RCC 7860 (cell line): ENCODE measurements at places on chromosomes 5 and 9.

- no peak for DNase-seq
Measured at GRCh38 chr5:75044406-75044805, 8.0 kb downstream of the GCNT4 start.

GRCh38 chr5:29367176-29367833 is 1826.2 kb upstream of the CDH6 start:
- no peak for DNase-seq

GRCh38 chr9:136665704-136666371 is 3.1 kb downstream of the EGFL7 start:
- no peak for DNase-seq

DNA sequence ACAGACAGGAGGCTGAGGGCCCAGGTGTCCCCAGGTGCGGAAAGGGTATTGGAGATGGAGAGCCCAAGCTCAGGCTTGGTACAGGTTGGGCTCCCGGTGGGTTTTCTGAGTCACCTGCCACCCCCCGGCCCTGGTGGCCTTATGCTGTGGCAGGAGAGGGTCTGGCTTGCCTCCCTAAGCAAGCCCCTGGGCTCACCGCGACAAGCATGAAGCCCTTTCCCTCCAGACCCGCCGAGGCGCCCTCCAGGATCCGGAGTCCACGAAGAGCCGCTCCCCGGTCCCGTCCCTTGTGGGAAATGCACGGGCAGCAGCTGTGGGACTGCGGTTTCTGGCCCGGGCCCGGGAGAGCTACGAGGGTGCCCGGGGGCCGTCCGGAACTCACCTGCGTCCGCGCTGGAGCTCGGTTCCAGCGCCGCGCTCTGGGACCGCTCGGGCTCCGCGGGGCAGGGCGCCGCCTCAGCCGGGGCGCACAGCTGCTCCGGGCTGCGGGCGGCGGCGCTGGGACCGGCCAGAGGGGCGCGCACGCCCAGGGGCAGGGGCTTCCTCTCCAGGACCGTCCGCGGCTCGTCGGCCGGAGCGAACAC is 757 bp downstream of the SAPCD2 start:
- DNase-seq = no peak

DNA sequence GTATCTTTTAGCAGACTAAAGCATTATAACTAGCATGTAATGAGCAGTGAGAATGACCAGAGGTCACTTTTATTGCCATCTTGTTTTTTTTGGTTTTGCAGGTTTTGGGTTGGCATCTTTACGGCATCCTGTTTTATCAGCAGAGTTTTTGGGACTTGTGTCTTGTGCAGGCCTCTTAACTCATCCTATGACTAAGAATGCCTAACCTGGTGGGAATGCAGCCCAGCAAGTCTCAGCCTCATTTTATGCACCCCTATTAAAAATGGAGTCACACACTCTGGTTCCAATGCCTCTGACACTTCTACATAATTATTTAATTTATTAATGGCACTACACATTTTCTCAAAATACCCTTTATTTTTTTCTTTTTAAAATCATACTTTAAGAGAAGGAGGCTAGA is 726.5 kb upstream of the RIOK2 start:
- DNase-seq = no peak

DNA sequence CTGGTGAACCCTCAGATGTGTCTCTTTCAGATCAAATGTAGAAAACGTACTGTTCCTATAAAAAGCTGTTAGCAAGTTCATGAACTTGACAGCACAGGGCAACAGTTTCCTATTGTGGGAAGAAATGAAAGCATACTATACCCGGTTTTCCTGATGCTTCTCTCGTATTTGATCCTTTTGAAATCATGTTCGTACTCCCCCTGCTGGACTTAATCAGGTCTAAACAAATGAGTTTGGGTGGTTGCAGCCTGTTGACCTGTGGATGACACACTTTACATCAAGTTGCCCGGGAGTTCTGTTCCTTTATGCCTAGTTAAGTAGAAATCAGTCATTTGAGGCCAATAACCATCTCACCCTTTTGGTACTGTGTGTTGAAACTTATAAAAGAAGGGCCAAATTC is 1992.3 kb downstream of the MAT2B start:
- peak; percentile 24 for DNase-seq

GRCh38 chr5:40866844-40867243 is 25.7 kb downstream of the CARD6 start:
- no peak for DNase-seq

DNA sequence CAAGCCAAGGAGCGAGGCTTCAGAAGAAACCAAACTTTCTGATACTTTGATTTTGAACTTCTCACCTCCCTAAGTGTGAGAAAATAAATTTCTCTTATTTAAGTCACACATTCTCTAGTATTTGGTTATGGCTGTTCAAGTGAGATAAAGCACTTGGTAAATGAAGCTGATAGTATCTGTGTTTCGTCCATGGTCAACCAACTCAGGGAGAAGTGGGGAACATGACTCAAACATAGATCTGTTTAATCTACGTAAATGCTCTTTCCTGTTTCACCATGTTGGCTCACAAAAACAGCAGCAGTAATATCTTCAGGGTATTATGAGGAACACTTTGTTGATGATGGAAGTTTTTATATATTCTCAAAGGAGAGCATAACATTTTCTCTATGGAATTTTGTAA is 2167.2 kb upstream of the C9orf72 start:
- no peak for DNase-seq

DNA sequence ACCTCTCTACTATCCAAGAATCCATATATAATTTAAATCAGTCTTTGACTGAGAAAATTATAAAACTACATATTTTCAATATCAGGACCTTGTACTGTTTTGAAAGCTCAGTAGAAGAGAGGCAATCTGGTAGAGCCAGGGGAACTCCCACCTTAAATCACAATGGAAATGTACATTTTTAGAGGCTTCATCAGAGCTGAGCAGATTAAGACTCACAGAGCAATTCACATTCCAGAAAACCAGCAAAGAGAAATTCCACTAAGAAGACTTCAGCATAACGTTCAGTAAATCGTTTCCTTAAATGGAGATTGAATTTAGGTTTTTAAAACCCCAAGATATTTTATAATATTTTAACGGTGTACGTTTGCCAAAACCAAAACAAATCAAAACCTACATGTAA is 227.8 kb upstream of the TRPM3 start:
- peak; percentile 69 for DNase-seq
